ENCODE measurements at places on chromosomes 6 and 20.

DNA sequence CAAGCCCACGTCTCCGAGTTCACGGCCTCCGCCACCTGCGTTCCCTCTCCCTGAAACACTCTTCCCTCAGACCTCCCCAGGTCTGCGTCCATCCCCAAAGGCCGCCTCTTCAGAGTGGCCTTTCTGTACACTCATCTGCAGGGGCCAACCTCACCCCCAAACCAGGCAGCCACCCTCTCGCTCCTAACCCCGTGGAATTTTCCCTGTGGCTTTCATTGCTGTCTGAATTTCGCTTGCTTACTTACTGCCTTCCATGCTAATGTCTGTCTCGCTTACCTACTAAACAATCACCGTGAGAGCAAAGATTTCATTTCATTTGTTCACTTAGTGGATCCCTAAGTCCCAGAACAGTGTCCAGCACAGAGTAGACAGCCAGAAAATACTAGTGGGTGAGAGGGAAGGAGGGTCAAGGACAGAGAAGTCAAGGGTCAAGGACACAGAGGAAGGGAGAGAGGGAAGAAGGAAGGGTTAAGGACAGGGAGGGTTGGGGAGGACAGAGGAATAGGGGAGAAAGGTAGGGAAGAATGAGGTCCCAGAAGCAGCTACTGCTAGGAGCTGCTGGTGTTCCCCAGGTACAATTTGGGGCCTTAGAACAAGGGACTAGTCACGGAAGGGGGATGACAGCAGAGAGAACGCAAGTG, 114.7 kb downstream of the NFATC2 start:
- DNase-seq = no peak

DNA sequence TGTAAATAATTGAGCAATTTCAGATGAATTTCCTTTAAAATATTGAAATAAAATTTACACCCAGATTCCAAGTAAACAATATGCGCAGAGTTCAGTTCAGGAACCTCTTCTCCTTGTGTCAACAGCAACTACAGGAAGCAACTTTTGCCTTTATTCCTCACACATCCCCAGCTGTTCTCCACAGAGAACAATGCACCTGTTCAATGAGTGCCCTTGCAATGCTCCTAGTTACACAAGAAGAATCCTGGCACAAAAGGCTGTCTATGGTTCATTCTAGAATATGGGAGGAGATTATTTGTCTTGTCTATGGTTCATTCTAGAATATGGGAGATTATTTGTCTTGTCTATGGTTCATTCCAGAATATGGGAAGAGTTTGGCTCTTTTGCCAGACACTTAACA, 454.9 kb downstream of the BTBD3 start:
- DNase-seq = no peak

DNA sequence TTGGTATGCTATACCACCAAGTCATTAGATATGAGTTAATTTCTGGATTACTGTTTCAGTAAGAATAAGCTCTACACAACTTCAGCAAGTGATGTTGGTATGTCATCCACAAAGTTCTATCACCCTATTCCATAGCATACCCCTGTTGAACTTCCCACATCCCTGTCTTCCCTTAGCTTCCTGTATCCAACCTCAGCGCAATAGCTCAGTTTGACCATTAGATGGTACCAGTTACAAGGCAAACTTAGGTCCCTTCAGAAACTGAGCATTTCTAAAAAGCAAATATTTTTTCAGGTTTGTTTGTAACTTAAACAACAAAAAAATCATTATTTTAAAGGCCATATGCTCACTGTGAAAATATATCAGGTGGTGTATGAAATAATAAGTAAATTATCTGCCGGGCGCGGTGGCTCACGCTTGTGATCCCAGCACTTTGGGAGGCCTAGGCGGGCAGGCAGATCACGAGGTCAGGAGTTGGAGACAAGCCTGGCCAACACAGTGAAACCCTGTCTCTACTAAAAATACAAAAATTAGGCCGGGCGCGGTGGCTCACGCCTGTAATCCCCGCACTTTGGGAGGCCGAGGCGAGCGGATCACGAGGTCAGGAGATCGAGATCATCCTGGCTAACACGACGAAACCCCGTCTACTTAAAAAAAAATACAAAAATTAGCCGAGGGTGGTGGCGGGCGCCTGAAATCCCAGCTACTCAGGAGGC, 8.8 kb upstream of the MOG start:
- no peak for DNase-seq

GRCh38 chr6:146183831-146184230, 155.0 kb downstream of the GRM1 start:
- DNase-seq = no peak

GRCh38 chr20:2747676-2748235, 52.7 kb downstream of the CPXM1 start:
- no peak for DNase-seq

GRCh38 chr20:64161356-64162238, 2.7 kb upstream of the MYT1 start:
- DNase-seq = peak; percentile 86

DNA sequence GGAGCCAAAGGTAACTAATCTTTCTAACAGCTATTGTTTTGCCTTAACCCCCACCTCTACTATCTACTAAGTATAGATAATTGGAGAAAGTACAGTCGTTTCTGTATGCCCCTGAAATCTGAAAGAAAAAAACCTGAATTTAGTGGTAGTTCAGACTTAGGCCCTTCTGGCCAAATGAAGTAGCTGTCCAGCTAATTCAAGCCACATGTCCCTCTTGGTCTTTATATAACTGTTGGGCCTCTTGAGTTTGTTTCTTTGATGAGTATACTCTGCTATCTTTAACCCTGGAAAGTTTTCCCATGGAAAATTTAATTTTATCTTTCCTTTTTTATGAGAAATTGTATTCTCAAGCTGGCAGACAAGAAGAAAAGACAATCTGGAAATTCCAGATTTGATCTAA, 73.0 kb upstream of the FAM8A1 start:
- no peak for DNase-seq

DNA sequence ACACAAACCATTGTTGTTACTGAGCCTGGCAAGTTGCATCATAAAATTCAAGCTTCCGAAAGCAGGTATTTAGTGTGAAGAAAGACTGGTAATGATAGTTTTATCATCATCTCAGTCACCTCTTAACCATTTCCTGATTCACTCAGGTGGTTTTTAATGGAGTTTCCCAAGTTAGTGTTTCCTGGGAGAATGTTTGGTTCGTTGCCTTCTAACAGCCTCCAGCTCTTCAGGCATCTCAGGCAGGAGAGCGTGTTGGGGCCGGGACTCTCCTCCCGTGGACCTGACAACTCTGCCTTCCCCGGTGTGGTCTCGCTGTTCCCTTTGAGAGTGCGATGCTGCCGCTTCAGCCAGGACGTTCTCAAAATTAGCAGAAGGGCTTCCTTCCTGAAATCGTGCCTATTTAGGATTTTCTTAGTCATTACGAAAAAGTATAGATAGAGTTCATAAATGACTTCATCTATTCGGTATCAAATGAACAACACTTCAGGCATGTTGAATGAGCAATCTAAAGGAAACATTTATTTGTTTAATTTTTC, 105.0 kb upstream of the QKI start:
- DNase-seq = no peak

DNA sequence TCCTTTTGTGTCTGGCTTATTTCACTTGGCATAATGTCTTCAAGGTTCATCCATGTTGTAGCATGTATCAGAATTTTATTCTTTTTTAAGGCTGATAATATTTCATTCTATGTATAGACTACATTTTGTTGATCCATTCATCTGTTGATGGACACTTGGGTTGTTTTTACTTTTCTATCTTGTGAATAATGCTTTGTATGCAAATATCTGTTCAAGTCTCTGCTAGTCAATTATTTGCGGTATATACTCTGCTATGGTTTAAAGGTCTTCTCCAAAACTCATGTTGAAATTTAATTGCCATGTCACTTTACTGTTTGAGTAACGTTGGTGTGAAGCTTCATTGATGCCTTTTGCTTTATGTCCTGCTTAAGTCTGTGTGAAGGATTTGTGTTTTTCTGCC, 27.5 kb downstream of the ECI2 start:
- DNase-seq = no peak

- no peak for DNase-seq
These were observed 36.6 kb downstream of the ABHD12 start for GRCh38 chr20:25353747-25354705.

DNA sequence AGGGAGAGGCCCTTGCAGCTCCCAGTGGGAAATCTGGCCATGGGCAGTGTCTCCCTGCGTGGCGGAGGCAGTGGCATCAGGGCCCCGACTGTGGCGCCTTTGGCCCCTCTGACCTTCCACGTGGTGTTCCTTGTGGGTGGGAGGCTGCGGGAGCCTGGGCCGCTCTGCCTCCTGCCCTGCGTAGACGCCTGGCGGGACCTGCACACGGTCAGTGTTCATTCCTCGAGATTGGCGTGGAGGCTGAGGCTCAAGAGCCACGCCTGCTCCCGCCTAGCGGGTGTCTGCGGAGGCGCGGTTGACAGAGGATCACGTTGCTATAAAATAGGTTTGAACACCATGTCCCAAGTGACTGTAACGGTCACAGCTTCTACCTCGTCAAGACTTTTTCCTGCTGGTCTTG, 14.0 kb downstream of the COL9A3 start:
- no peak for DNase-seq

GRCh38 chr6:148967541-148967956, 220.7 kb downstream of the UST start:
- DNase-seq = peak; percentile 41

DNA sequence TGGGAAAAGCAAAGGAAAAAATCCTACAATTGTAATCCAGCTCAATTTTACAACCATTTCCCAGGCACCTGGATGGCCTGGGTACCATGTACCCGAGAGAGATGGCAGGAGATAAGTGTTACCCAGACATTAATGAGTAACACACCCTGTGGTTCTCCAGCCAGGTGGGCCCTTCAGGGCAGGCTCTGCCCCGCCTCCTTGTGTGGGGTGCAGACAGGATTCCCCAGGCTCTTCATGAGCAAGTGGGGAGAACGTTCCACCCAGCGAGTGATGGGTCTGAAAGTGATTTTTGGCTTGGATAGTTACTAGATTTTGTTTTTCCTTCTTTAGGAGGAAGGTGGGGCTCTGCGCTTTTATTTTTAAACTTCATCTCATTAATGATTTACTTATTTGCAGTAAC, 243.9 kb downstream of the TAF4 start:
- DNase-seq = no peak

DNA sequence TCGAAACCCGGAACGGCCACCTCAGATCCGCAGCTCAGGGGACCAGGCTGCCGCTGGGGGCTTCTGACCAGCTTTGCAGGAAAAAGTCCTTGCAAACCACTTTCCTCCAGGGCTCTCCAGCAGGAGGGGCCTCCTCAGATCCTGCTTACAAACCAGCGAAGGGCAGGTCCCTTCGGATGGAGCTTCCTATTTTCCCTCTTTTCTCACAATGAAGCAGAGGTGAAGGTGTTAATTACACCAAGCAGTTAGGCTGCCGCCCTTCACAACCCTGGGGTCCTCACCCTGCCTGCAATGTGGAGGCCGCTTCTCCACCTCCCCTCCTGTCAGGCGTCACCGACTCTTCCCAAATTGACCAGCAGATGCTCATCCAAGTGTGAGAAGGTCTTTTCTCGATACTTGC, 5.7 kb downstream of the ARHGAP40 start:
- DNase-seq = no peak

DNA sequence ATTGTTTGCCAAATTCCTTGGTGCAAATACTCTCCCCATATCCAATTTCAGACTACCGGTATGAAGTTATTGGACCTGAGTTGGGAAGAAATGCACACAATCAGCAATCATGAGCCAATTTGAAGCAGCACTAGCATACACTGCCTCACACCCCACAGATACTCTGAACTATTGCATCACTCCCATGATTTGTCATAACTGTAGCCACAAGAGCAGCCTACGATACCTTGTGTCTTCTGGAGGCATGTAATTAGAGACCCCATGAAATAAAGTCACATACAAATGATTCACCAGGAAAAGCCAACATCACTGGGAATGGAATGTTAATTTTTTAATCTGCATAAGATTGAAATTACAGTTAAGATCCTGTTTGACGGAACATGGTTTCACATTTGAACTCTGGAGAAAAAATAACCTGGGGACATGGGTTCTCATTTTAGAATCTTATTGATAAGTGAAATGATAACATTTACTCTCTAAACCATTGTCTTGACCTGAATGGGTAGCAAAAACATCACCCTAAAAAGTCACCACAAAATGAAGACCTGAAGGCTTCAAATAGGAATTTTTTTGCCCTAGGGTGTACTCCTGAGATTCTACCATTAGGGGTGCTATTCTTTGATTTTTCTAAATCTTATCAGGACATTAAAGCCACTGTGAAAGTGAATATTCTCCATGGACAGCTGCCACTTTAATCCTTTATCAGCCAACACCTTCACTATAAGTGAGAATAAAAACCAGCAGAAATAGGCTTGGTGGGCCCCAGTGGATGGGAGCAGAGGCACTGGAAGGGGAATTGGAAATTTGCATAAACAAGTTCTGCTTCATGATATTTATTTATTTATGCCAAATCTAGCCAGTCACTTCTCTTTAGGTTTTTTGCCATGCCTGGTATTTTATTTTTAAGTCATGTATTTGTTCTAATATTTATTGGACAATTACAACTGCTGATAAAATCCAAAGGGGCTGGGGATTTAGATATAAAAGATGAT, 34.5 kb upstream of the HBS1L start:
- DNase-seq = no peak

GRCh38 chr20:1697592-1697991, 40.0 kb upstream of the SIRPG start:
- DNase-seq = no peak

GRCh38 chr6:135212935-135213334, 31.8 kb downstream of the MYB start:
- no peak for DNase-seq

DNA sequence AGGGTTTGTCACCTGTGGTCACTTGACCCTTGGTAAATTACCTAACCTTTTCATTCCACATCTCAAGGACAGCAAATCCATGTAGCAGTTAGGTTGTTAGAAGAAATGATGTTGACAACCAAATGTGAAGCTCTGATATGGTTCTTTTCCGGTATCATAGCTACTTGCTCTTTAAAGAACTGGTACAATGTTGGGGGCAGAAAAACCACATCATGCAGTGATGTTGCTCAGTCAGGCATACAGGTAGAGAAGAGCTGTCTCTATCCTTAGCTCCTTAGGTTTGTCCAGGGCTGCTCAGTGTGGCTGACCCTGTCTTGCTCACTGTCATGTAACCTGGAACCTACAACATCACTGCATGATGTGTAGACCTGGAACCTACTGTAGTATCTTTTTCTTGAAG, 135.5 kb downstream of the LRRC1 start:
- DNase-seq = no peak

DNA sequence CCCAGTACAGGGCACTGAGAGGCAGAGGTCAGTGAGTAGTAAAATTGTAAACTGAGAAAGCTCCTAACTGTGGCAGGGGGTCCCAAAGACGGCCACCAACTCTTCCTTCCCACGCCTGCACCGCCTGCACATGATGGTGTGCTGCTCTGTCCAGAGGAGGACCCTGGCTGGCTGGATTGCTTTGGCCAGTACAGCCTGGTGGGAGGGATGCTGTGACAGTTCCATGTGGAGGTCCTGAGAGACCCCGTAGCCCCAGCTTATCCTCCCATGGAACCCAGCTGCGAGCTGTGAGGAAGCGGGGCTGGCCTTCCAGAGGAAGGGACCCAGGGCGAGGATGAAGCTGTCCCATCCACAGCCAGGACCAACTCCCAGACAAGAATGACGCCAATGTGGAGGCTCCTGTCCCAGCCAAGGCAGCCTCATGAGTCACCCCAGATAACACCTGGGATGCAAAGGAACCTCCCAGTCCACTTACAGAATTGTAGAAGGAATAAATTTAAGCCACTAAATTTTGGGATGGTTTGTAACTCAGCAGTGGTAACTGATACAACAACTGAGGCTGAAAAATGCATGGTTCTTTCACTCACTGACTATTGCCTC, 2.0 kb upstream of the ACSS1 start:
- DNase-seq = peak; percentile 7

GRCh38 chr6:74853991-74854390, 351.9 kb downstream of the COL12A1 start:
- no peak for DNase-seq

Measured in WTC11 (cell line).